Glutamatergic neuron (in vitro differentiated cells): ENCODE measurements at places on chromosomes 5 and 9. TPM values are rescaled to one million over a fixed set of nuclear protein-coding genes. Genes with fewer than 3 reads are reported as not detected.
A peak's percentile ranks its signal among the peaks of the same experiment; 100 is the strongest.

GRCh38 chr9:95037789-95038521 is 279.6 kb downstream of the FANCC start:
- H3K36me3 ChIP-seq = no peaks in the 10 kb centered on the region
- peaks cover 2% of the 10 kb centered on the region for H3K27me3 ChIP-seq
- no peak for DNase-seq
- H3K4me1 ChIP-seq = no peaks in the 10 kb centered on the region
- no peak overlapping the region for H3K27ac ChIP-seq

- no peak overlapping the region for H3K27ac ChIP-seq
- no peak for DNase-seq
These were observed 71.0 kb downstream of the BRINP1 start for GRCh38 chr9:119298076-119298853.

Gene ENC1
- 302 TPM for total RNA-seq

GRCh38 chr9:136133959-136134484 is 15.3 kb upstream of the TMEM250 start:
- peaks cover 7% of the 10 kb centered on the region for H3K27me3 ChIP-seq
- no peak overlapping the region for H3K27ac ChIP-seq
- no peaks in the 10 kb centered on the region for H3K36me3 ChIP-seq
- H3K4me3 ChIP-seq = peak overlapping the region; percentile 55
- DNase-seq = no peak
- H3K4me1 ChIP-seq = peaks cover 3% of the 10 kb centered on the region
